ENCODE measurements at places on chromosomes 13 and 19.

- DNase-seq, result peak; percentile 39
These were observed 35.1 kb downstream of the LCP1 start for GRCh38 chr13:46146898-46147297.

DNA sequence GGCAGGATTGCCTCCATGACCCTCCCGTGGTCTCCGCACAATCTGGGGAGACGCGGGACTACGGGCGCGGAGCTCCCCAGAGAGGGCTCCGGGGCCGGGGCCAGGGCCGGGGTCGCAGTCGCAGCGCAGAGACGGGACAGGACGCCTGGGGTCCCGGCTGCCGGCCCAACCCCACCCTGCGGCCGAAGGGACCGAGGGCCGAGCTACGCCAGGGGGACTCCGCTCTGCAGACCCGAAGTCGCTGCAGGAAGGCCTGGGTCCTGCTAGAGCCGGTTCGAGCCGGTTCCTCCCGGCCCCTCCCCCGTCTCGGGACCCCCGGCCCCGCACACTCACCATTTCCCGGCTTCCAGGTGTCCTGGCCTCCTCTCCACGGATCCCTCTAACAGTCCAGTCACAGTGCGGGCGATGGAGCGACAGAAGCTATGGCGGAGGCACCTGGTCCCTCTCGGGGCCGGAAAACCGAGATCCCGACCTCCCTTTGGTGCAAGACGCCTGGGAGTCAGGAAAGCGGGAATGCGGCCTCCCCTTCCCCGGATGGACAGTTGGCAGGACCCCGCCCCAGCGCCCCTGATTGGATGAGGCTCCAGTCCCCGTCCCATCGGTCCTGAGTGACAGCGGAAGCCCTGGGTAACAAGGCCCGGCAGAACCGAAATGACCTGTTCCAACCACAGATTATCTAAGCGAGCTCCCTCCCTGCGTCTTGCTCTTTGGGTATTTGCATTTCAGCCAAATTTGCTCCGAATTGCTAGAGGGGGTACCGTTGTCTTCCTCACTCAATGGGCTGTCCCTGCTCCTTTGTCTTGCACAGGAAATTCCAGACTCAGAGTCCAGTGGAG, at the start of gene ZNF625:
Gene ZNF625 (minus strand): TSS at position 512 of the 836 bp plus-strand sequence. CDS start 176 bp downstream, at position 336.
- DNase-seq, result peak; percentile 87

DNA sequence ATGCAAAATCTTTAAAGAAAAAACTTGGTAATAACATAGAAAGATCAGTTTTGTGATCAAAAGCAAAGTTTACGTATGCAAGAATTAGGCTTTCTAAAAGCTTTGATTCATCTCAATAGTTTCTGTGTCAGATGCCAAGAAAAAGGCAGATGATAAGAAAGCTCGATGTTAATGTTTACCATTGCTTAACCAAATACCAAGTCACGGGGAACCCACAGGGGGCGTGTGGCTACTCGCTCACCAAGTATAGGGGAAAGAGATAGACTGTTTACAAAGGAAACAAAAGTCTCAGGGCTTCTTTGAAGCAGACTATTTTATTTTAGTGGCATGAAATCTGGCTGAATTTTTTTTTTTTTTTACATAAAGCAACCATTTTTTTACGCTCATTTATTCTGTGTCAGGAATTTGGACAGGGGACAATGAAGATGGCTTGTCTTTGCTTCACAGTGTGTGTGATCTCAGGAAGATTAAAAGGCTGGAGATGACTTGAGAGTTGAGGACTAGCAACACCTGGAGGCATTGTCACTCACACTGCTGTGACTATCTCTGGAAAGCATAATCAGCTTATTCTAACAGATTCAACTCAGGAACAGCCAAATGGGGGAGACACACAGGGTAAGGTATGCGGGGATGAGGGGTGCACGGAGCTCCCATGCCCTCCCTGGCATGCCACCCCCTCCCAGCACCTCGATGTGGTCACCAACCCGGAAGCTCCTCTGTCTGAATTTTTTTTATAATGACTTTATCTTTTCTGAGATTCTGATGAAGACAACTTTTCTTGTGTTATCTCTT, 24.9 kb downstream of the RCBTB1 start:
- peak; percentile 20 for DNase-seq

GRCh38 chr19:10226376-10227025, 4.6 kb downstream of the S1PR2 start:
- peak; percentile 69 for DNase-seq

DNA sequence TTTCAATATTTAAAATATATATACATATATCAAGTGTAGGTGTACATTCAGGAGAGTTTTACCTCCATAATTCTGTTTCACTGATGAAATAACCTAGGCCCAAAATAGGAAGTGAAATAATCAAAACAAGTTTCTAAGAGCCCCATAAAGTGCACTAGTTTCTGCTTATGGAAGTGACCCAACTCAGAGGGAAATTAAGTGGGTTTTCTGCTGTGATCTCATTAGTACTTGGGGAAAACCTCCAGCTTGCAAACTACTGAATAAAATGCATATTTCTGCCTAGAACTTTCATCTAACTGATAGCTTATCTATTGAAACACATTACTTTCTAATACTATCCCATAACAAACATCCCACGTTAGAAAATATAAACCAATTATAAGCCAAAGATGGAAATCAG, 45.4 kb upstream of the MIR17HG start:
- no peak for DNase-seq

DNA sequence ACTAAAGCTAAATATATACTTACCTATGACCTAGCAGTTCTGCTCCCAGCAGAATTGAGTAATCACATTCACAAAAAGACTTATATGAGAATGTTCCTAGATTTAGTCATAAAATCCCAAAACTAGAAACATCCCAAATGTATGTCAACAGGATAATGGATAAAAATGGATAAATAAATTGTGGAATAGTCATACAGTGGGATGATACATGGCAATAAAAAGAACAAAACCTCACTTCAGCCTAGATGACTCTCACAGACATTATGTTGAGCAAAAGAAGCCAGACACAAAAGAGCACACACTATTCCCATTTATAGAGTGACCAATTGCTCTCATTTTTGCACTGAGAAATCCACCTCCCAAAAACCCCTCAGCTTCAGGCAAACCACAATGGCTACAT, 352.4 kb upstream of the HTR2A start:
- no peak for DNase-seq

DNA sequence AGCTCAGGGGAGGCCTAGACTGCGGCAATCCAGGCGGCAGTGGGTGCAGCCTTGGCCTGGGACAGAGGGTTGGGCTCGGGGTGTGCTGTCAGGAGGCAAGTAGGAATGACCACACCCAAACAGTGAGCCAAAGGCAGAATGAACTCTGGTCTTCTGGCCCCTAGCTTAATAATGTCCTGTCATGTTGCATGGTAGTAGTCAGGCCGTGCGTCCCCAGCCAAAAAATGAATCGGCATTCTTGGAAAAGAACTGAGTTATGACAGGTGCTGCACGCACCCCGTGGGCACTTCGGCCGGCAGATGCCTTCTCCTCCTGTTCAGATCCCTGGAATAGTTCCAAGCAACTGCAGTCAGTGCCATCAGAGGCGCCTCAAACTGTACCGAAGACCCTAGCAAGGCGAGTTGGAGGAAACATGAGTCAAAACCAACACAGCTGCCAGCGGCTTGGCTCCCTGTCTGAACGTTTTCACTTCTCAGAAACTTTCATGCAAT, 55.9 kb downstream of the ATP7B start:
- DNase-seq, result peak; percentile 14

DNA sequence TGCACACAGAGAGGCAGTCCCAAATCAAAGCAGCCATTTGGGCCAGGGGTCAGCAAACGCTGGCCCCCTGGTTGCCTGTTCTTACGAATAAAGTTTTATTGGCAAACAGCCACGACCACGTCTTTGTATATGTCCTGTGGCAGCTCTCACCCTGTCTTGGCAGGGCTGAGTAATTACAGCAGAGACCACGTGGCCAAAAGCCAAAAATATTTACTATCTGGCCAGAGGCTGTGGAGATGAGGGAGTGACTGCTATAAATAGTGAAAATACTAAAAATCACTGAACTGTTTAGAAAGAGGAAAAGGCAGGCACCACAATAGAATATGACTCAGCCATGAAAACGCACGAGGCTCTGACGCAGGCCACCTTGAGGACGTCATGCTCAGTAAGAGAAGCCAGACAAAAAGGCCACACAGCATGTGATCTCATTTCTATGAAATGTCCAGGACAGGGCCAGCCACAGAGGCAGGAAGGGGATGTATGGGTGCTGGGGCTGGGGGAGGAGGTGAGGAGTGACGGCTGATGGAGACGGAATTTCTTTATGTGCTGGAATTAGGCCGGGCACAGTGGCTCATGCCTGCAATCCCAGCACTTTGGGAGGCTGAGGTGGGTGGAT, 29.4 kb downstream of the SMIM24 start:
- DNase-seq, result peak; percentile 100

- DNase-seq, result no peak
These were observed 50.9 kb downstream of the CCDC70 start for GRCh38 chr13:51912511-51913225.

- DNase-seq, result no peak
These were observed 25.3 kb downstream of the RASA3 start for GRCh38 chr13:114106991-114107685.

DNA sequence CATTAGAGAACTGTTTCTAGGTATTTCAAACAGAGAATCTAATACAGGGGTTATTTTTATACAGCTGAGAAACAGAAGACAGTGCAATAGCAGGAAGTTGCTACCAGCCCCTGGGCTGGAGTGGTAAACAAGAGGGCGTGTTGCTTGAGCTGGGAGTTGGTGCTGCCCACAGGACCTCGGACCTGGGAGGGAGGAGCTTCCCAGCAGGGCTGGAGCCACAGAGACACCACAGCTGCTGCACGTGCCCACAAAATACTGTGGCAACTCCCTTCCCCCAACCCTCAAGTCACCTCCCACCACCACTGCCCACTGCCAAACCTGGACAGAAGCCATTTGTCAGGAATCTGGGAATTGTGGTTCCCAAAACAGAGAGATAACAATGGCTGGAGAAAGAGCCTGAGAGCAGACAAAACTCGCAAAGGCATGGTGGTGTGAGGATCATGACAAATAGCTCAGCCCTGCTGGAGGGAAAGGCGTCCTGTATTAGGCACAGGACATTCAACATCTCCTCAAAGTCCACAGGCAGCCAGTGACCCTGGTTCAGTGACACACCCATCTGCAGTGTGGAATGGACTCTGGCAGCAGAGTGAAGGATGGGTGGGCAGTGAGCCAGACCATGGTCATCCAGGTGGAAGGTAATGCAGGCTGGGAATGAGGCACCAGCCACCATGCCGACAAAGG, 57.2 kb downstream of the SPATA13 start:
- no peak for DNase-seq

- DNase-seq, result no peak
These were observed 14.5 kb downstream of the IPO5 start for GRCh38 chr13:97967948-97968347.

GRCh38 chr19:45682908-45683307, 8.8 kb downstream of the SNRPD2 start:
- DNase-seq, result no peak

GRCh38 chr19:44635581-44636438, 7.9 kb upstream of the PVR start:
- peak; percentile 66 for DNase-seq

Measured in fibroblast of lung (primary cell).